Fibroblast of skin of back (primary cell): ENCODE measurements at places on chromosomes 7 and 10.
A peak's percentile ranks its signal among the peaks of the same experiment; 100 is the strongest.

DNA sequence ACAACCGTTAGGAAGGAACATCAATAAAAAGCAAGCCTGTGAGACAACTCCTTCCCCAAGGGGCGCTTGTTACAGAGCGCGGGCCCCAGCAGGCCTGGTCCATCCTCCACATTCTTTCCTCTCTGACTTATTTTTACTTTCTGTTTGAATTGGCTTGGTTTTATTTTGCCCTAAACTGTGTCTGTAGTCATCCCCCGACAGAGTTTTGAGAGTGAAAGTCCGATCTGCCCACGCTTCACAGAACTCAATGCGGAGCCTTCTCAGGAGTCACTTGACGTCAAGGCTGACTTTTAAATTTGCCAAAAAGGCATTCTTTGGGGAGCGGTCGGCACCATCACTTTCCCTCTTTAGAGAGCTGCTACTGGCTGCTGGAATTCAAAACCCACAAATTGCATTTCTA lies 150.1 kb upstream of the KLF6 start:
- DNase-seq: peak; percentile 47

DNA sequence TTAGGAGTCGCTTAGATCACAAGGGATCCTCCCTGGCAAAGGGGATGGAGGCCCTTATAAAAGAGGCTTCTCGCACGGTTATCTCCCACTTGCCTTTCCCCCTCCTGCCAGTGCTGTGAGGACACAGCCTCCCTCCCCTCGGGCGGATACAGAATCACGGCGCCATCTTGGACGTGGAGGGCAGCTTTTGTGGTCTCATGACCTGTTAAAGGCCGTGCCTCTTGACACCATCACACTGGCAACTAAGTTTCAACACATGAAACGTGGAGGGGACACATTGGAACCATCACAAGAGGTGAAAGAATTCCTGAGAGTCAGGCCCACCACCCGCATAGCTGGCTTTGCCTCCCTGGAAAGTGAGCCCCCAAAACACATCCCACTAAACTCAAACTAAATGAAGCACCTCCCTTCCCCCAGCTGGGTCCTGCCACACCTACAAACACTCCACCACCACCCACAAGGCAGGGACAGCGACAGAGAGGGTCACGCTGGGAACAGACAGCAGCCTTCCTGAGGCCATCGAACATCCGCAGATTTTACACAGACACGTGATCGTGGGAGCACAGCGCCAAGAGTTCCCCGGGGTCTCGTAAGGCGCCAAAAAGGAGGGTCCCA lies 110.6 kb downstream of the TCERG1L start:
- DNase-seq: no peak

GRCh38 chr10:24209946-24210491 lies 1.1 kb downstream of the KIAA1217 start:
- DNase-seq: peak; percentile 67

DNA sequence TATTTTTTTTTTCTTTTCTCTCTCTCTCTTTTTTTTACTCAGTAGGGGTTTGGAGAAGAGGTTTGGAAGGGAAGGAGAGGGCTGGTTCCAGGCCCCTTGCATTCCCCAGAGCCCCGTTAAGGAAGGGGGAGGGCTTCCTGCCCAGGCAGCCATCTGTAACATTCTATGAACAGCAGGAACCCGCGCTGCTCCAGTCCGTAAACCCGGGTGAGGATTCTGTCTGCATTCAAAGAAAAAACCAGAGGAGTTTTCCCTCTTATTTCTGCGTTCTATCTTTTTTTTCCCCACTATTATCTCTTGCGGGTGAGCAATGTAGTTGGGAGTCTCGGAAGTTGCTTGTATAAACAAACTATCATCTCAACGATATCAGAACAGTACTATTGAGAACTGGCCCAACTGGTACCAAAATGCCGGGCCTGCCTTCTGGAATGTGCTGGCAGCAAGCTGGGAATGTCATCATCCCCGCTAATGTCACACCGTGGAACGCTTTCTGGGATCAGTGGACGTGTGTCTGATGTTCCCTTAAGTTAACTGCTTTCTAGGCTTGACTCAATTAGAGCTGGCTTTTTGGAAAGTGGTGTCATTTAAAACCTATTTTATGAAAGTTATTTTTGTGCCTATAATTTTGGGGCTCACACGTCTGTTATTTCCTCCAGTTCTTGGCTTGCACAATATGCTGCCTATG lies 153.1 kb upstream of the MEOX2 start:
- DNase-seq: peak; percentile 74

GRCh38 chr10:110612087-110612486 lies 32.0 kb upstream of the RBM20 start:
- no peak for DNase-seq

- no peak for DNase-seq
Measured at GRCh38 chr7:96136600-96137239, 185.2 kb downstream of the SLC25A13 start.

- DNase-seq: no peak
Measured at GRCh38 chr10:124493214-124493882, 31.7 kb downstream of the LHPP start.

GRCh38 chr7:80699045-80699638 lies 60.7 kb downstream of the CD36 start:
- peak; percentile 51 for DNase-seq
